ENCODE measurements at places on chromosomes 4 and X.

DNA sequence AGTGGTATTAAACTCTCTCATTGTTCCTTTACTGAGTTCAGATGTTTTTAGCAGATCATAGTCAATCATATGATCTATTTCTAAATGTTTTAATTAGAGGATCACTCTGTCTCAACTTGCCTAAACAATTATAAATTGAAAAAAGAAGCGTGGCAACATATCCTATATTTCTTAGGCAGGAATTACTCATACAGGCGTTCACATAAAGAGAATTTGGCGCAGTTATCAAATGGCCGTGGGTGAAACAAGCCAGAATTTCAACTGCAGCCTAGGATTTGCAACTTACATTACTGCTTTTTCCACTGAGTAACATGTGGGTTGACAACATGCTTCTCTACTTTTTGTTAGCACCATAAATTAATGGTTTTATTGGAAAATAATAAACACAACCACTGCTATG lies 141.3 kb downstream of the CPE start:
- peak; percentile 28 for DNase-seq

DNA sequence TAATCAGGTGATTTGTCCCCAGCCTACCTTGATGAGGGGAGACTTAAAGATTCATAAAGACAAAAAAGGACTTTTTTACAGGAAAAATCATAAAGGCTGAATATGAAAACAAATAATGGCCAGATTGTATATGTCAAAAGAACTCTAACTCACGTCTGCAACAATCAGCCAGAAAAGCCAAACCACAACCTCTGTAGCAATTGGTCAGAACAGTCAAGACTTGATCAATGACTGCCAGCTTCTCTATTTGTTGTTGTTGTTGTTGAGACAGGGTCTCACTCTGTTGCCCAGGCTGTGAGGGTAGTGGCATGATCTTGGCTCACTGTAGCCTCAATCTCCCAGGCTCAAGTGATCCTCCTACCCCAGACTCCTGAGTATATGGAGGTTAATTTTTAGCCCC lies 35.9 kb upstream of the PPA2 start:
- DNase-seq: no peak

DNA sequence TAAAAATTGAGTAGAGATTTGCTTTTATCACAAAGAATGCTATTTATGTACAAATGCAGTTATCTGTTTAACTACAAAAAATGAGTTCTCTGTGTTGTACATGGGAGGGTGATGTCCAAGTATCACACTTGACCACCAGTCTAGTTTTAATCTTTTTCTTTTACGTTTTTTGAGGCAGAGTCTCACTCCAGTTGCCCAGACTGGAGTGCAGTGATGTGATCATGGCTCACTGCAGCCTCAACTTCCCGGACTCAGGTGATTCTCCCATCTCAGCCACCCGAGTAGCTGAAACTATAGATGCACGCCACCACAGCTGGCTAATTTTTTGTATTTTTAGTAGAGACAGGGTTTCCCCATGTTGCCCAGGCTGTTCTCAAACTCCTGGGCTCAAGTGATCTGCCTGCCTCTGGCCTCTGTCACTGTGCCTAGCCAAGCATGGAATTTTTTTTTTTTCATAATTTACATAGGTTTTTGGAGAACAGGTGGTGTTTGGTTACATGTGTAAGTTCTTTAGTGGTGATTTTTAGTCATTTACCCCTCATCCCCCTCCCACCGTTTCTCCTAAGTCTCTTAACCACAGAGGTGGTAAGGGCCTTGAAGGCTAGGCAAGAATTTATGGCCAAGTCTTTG lies 47.9 kb upstream of the RPA4 start:
- DNase-seq: no peak

DNA sequence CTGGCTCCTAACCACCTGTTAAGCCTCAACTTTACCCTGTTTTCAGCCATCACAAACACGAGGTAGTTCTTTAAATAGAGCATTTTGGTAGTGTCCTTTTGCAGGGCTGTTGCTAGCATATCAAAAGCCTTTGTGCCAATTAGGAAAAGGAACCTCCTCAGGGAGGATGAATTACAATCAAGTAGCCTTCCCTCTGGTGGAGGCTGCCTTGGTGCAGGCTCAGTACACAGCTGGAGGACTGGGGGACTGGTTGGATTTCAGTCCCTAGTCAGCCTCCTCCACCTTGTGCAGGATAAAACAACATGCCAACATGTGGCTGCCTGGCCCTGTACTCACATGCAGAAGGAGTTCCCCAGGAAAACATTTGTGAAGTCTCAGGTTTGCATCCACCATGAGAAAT lies 53.1 kb downstream of the RASGEF1B start:
- DNase-seq: no peak

DNA sequence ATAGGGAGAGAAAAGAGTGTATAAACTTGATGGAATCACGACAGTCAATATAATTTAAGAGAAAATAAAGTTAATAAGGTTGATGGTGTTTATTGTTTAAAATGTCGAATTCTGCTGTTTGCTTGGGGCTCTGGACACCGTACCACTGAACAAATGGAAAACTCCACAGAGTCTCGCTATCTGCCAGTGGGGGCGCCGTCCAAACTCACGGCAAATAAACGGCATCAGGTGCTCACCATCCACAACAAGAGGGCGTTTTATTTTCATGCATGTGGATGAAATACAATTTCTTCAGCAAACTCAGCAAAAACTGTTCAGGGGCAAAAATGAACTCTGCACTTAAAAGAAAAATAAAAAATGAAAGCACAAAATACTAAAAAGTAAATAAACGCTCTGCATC lies 46.6 kb upstream of the FAM47C start:
- DNase-seq: no peak

- DNase-seq: no peak
These were observed 1.3 kb upstream of the SEPSECS start for GRCh38 chr4:25161593-25161950.

DNA sequence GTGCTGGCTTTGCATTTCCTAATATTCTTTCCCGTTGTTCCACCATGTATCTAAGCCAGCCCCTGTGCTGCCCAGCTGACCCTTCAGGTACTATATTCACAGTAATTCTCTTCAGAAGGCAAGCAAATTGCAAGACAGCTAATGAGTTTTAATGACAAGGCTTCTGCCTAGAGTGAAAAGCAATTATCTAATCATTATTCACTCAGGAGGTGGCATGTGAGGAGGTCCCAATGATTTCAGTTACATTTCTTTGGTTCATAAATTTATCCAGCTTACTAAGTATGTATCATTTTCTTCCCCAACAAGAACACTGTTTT lies 123.0 kb downstream of the RASGEF1B start:
- no peak for DNase-seq

GRCh38 chrX:12895866-12896265 lies 10.6 kb upstream of the TLR8 start:
- no peak for DNase-seq
